Foreskin fibroblast (primary cell): ENCODE measurements at places on chromosomes 6 and 20.

DNA sequence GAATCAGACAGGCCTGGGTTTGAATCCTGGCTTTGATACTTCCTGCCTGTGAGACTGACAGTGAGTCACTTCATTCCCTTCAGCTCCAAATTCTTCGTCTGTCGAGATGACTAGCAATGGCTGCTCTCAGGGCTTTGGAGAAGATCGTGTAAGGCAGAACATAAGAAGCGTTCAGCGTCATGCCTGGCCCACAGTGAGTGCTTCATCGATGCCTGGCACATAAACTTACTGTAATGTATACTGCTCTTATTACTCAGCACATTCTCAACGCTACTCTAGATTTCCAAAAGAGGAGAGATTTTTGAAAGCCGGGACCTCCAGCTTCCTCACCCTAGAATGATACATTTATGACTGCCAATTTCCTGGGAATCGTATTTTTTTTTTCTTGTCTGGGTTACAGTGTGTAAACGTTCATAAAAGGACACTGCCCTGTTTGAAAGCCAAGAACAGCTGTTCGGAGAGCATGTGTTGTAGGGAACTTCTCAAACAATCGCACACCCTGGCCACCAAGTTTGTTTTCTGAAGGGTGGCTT lies 16.2 kb upstream of the BCAS1 start:
- DNase-seq = no peak

- DNase-seq = no peak
Measured at GRCh38 chr6:47302043-47302442, 7.7 kb downstream of the TNFRSF21 start.

DNA sequence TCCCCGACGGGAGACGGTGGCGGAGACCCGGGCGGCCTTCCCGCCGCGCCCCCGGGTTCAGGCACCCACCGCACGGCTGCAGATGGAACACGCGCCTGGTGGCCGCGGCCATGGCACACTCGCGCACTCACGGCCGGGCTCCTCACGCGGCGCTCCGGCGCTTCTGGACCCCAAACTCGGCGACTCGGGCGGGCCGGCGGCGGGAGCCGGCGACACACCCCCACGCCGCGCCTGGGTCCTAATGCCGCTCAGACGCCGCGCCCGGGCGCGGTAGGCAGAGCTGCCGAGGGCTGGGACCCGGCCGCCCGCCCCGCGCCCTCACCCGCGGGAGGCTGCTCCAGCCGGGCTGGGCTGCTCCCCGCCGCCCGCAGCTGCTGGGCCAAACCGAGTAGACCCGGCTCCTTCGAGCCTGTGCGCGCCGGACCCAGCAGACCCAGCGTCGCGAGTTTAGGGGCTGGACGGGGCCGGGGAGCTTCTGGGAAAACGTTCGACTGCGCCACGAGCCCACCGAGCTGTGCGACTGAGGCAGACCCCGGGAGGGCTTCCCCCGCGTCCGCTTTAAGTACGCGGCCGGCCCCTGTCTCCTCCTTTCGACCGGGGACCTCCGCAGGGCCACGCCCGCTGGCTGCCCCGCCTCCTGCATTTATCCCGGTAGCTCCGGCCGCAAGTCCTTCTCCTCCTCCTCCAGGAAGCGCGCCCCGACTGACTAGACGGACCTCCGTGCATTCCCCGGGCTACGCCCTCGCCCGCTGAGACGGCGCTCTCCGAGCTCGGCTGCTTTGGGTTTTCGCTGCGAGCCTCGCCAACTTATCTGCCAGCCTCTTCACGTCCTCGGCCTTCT lies at the start of gene SLC4A11:
SLC4A11 (minus strand) TSS at position 165 of the 841 bp plus-strand sequence; CDS start at position 112, 53 bp downstream.
- DNase-seq = peak; percentile 93

GRCh38 chr20:61968932-61969331 lies 96.7 kb downstream of the TAF4 start:
- no peak for DNase-seq

DNA sequence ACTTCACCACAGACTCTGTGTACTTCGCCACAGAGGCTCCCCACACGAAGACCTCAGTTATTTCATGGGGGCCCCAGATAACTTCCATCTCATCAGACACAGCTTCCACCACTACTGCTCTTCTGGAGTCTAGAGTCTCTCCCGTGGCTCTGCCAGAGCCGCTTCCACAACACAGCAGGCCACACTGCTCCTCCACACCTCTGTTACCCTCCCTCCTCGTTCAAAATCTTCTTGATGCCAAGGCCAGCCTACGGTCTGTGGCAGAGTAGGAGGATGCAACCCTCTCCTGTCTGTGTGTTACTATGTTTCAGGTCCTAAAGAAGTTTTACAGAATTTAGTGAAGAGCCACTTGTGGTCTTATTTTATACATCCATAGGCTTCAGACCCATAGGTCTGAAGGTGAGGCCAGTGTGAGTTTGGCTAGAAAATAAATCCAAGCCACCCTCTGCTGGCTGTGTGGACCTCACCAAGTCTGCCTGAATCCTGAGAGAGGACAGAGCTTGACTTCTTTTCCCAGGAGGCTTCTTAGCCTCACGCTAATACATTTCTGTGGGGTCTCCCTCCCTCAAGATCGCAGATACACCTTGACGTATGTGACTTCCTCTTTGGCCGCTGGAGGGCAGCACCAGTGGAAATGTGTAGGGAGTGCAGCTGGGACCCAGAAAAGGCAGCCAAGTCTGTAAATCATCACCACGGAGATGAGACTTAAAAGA lies 197.7 kb downstream of the FAXC start:
- no peak for DNase-seq

DNA sequence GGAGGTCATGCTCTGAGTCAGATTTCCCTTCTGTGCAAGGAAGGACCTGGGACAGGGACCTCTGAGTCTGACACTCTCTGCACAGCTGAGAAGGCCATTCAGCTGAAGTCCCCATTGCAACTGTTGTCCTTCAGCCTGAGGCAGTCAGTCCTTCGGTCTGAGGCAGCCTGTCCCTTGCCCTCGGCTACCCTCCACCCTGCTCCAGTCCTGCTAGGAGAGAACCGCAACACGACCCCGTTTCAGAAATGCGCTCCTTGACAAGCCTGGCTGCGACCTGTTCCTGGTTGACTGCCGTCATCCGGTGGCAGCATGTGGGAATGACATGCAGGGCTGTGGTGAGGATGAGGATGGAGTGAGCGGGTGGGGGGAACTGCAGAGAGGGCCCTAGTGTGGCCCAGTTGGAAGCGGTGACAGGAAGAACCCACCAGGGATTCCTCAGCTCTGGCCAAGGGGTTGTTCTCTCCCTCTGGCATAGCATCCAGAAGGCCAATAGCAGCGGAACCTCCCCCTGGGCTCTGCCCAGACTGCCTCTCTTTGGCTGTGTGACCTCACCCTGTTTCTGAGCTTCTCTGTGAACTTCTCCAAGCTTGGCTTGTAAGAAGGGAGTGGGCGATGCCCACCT lies 40.3 kb upstream of the ANGPT4 start:
- DNase-seq = peak; percentile 80

GRCh38 chr6:26472549-26473290 lies 15.0 kb downstream of the BTN2A1 start:
- no peak for DNase-seq

- DNase-seq = no peak
Measured at GRCh38 chr6:32112431-32112980, 3.4 kb upstream of the TNXB start.

- no peak for DNase-seq
Measured at GRCh38 chr6:5619249-5619648, 357.9 kb downstream of the FARS2 start.

DNA sequence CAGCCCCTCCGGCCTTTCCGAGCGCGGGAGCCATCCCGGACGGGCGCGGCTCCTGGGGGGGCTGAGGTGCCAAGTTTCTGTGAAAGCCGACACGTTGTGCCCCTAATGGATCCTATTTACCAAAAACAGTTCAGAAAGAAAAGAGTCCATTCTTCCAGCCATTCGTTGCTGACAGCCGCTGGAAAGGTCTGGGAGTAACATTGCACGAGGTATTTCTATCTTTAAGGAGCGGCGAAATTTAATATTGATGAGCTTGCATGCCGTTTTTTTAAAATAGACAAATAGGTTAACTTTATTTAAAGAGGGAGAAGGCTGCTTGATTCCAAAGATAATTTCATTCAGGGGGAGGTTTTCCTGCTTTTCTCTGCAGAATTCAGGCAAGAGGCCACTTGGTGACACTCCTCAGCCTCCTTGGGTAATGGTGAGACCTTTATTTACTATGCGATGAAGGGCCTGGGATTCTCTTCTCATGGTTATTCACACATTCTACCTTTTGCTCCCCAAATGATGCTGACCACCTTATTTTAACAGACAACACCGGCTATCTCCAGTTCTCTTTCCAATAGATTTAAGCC lies 988 bp downstream of the TIAM2 start:
- DNase-seq = no peak

DNA sequence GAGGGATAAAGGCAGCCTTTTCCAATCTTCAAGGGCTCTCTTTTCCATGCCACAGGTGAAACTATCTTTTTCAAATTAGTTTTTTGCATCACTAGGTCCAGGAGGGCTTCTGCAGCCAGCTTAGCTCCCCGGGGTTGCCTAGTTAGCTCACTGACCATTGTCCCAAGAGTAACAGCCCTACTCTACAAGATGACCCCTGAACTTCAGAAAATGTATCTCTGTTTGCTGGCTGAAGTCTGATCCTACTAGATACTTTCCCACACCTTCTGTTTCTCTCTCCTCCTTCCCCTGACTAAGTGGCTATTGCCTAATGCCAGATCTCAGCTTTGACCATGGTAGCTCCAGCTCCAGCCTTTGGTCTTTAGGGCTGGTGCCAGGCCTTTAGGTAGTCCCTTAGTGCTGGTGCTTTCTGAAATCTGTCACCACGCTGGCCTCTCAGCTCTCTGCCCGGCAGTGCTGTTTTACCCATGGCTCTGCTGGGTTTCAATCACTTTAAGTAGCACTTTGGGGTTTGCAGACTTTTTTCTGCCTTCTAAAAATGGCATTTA lies 255.1 kb downstream of the RNGTT start:
- no peak for DNase-seq

DNA sequence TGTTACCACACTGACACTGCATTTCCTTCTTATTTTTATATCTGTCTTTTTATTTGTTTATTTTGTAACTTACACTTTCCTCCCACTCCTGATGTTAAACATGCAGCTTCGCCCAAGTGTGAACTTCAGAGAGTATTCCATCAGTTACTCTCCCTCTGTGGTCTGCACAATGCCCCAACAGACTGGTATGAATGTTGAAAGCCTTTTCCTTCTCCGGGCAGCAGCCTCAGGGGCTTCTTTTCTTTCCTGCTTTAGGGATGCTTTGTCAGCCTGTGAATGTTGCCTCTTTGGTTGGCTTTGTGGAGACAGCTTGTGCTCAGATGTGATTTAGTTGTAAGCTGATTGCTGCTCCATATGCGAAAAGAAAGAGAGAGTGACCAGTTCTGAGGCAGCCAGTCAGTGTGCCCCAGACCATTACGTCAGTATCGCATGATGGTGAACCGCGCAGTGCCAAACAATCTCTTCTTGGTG lies 44.0 kb downstream of the SMPDL3A start:
- peak; percentile 25 for DNase-seq
